ENCODE measurements at places on chromosomes 1 and 21. TPM values are rescaled to one million over a fixed set of nuclear protein-coding genes. Genes with fewer than 3 reads are reported as not detected.
A peak's percentile ranks its signal among the peaks of the same experiment; 100 is the strongest.

DNA sequence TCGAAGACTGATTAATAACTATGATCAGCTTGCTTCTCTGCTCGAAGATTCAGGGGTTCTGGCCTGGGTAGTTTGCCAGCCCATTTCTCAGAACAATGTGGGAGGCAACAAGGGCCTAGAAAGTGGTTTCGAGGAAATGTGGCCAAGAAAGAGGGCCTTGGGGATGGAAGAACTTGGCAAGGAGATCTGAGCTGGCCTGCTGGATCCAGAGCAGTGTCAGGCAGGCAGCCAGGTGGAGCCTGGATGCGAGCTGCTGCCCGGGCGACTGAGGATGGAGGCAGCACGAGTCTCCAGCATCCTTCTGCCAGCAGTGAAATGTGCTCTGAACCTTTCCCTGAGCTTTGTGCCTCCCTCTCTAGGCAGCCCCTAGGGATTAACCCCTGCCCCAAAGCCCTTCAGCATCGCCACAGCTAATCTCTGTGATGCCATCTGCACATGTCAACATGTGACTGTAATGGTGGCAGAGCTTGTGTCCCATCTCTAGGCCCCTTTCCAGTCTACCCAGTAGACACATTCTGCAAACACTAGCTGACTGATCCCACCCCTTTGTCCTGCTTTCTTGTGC is 61.0 kb upstream of the NEK2 start:
- H3K4me1 ChIP-seq: no peaks in the 10 kb centered on the region
- no peaks in the 10 kb centered on the region for H3K36me3 ChIP-seq
- H3K4me3 ChIP-seq: no peak overlapping the region
- H3K27me3 ChIP-seq: no peaks in the 10 kb centered on the region
- DNase-seq: no peak

TMPRSS2 gene
- total RNA-seq: not detected

DNA sequence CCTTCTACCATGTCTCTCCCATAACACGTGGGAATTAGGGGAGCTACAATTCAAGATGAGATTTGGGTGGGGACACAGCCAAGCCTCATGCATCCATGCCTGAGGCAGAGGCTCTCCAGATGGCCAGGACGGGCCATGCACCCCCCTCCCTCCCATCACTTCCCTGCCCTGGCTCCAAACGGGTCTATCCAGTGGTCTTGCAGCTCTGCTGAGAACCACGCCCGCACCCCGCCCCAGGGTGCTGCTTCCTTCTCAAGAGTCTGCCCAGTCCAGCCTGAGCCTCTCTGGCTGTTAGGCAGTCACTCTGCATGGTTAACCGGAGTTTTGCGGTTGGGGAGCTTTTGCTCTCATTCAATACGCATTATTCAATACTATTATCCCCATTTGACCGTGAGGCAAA is 131.5 kb upstream of the TMEM51 start:
- no peak overlapping the region for H3K4me3 ChIP-seq
- no peaks in the 10 kb centered on the region for H3K27me3 ChIP-seq
- DNase-seq: no peak
- H3K4me1 ChIP-seq: peaks cover 10% of the 10 kb centered on the region
- no peak overlapping the region for H3K27ac ChIP-seq

IGSF5 gene
- 2.9 TPM for total RNA-seq

DNA sequence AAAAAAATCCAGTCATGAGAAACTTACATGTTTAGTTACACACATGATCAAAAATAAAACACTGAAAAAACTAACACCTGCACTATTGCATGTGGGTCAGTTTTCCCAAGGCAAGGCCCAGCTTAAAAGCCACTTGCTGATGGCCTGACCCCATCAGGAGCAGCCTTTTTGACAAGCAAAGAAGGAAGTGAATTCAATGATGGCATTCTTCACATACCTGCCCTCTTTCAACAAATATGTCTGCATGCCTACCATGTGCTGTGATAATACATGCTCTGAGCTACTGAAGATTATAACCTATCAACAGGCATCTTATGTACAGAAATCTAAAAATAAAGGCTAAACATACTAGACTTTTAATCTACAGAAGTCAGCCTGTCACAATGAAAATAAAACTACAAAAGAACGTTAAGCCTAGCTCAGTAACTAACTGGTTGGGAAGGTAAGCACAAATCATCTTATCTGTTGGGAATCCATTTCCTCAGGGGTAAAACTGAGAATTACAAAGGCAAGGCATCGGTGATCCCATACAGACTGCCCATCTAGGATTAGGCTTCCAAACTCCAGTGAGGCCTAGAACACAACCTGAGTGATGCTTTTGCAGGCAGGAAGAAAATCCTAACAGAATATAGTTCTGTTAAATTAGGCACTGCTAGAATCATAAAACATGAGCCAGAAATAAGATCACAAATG is 14.5 kb downstream of the SORT1 start:
- peak overlapping the region; percentile 67 for H3K27ac ChIP-seq
- H3K4me1 ChIP-seq: no peaks in the 10 kb centered on the region
- no peaks in the 10 kb centered on the region for H3K27me3 ChIP-seq
- H3K4me3 ChIP-seq: no peak overlapping the region

DNA sequence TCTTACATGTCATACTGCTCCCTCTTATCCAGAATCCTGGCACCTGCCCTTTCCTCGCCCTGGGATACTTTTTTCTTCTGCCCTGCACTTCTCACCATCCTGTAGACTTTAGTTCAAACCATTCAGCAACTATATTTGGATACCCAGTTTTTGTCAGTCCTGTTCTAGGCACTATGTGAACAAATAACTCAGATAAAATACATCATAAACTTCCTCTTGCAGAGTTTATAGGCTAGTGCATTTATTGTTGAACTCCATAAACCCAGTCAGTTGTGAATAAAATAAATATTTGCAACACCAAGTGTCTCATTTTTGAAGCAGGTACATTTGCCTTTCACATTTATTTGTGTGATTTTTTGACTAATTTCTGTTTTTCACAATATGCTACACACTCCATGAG is 4.3 kb downstream of the LYPLAL1 start:
- H3K4me3 ChIP-seq: no peak overlapping the region
- H3K4me1 ChIP-seq: no peaks in the 10 kb centered on the region
- H3K27me3 ChIP-seq: no peaks in the 10 kb centered on the region
- DNase-seq: no peak

- no peak for DNase-seq
- H3K36me3 ChIP-seq: no peaks in the 10 kb centered on the region
- no peaks in the 10 kb centered on the region for H3K4me1 ChIP-seq
- no peaks in the 10 kb centered on the region for H3K27me3 ChIP-seq
- H3K4me3 ChIP-seq: no peak overlapping the region
Observed at GRCh38 chr1:64934878-64935275, 31.5 kb downstream of the JAK1 start.

GRCh38 chr1:161737625-161738024 is 12.0 kb upstream of the DUSP12 start:
- no peaks in the 10 kb centered on the region for H3K4me1 ChIP-seq
- DNase-seq: no peak
- H3K36me3 ChIP-seq: no peaks in the 10 kb centered on the region

- no peaks in the 10 kb centered on the region for H3K27me3 ChIP-seq
- peak; percentile 5 for DNase-seq
- no peaks in the 10 kb centered on the region for H3K36me3 ChIP-seq
Observed at GRCh38 chr1:56934430-56935060, 31.3 kb downstream of the C8B start.

GRCh38 chr1:26357121-26357602 is 3.2 kb upstream of the CRYBG2 start:
- no peak overlapping the region for H3K4me3 ChIP-seq
- DNase-seq: no peak
- no peak overlapping the region for H3K27ac ChIP-seq
- no peaks in the 10 kb centered on the region for H3K4me1 ChIP-seq

BCL10 gene
- 7.5 TPM for total RNA-seq

GRCh38 chr21:35048183-35048601 is 910 bp downstream of the RUNX1 start:
- no peak for DNase-seq
- H3K4me3 ChIP-seq: no peak overlapping the region
- no peaks in the 10 kb centered on the region for H3K27me3 ChIP-seq
- H3K27ac ChIP-seq: peak overlapping the region; percentile 36

DNA sequence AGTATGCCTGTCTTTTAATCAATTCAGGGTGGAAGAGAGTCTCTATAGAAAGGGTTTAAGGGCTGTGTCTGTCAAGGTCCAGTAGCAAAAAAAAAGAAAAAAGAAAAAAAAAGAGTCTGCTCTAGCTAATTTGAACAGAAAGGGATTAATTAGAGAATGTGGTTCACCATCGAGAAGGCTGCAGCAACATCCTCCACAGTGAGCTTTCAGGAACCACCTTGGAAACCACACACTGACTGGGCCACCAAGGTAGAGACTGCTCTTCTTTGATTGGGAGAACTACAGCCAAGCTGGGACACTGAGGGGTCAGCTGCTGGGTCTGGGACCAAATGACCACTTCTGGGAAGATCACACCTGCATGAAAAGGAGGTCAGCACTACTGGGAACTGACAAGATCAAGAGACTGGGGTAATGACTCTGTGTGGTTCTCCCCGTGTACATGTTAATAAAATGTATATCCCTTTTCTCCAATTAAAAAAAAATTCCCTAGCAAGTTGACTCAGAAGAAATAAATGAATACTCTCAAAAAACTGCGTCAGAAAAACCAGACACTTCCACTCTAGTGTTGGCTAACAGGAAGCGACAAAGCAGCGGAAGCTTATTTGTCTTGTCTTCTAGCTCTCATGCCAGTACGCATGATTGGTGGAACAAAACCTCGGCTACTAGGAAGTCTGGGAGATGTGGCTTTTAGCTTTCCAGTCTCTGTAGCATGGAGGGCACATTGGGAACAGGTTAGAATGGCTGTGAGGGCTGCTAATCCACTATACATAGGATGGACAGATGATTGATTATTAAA is 60.0 kb upstream of the IVNS1ABP start:
- H3K36me3 ChIP-seq: no peaks in the 10 kb centered on the region
- no peak overlapping the region for H3K27ac ChIP-seq
- H3K4me3 ChIP-seq: no peak overlapping the region
- H3K4me1 ChIP-seq: no peaks in the 10 kb centered on the region

CBR3 gene
- 8.2 TPM for total RNA-seq

DNA sequence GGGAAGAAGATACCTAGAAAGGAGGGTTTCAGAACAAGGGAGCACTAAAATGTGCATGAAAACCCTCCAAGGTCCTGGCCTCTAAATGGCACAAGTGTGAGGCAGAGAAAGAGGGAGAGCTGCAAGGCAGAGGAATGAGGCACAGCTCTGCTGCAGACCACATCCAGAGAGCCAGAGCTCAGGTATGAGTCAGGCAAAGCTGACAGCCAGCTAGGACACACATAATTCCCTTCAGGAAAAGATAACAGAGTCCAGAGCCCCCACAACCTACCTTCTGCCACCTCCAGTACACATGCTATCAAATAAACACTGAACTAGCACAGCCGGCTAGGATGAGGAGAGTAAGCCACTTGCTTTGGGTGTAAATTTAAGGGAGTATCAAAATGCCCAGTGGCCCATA is 62.2 kb downstream of the HSF2BP start:
- H3K4me1 ChIP-seq: no peaks in the 10 kb centered on the region
- H3K4me3 ChIP-seq: no peak overlapping the region
- DNase-seq: no peak
- H3K36me3 ChIP-seq: no peaks in the 10 kb centered on the region
- H3K27me3 ChIP-seq: no peaks in the 10 kb centered on the region

BSND gene
- not detected for total RNA-seq

DNA sequence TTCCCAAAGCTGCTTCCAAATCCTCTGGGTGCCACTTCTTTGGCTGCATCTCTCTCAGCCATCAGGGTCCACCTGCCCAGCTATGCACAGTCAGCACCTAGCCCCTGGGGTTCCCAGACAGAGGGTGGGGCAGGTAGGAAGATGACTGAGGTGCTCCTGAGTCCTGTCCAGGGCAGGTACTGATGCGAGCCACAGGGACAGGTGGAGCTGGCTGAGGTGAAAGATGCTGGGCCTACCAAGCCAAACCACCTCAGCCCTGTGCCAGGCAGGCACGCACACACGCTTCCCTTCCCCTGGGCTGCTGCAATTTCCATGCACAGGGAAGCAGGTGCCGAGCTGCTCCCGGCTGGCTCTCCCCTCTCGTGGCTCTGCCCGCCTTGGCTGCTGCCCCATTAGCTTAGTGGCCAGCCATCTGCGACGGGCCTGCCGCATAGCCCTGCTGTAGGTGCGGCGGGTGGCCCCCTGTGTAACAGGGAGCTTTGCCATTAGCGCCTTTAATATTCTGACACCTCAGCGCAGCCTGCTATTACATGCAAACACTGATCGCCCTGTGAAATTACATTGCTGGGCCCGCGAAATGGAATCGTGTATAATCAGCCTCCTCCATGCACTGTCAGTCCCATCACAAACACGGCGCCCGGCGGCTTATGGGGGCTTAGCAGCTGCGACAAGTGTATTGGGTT is 38.9 kb downstream of the DMAP1 start:
- H3K27me3 ChIP-seq: no peaks in the 10 kb centered on the region
- no peak overlapping the region for H3K27ac ChIP-seq
- H3K36me3 ChIP-seq: no peaks in the 10 kb centered on the region
- no peak for DNase-seq
- no peaks in the 10 kb centered on the region for H3K4me1 ChIP-seq

VASH2 gene
- 0.82 TPM for total RNA-seq

- peaks cover 4% of the 10 kb centered on the region for H3K36me3 ChIP-seq
- H3K4me1 ChIP-seq: peaks cover 52% of the 10 kb centered on the region
- H3K27ac ChIP-seq: peak overlapping the region; percentile 69
- H3K4me3 ChIP-seq: no peak overlapping the region
- DNase-seq: no peak
- no peaks in the 10 kb centered on the region for H3K27me3 ChIP-seq
Observed at GRCh38 chr1:47983691-47984090, 13.5 kb downstream of the TRABD2B start.

DNA sequence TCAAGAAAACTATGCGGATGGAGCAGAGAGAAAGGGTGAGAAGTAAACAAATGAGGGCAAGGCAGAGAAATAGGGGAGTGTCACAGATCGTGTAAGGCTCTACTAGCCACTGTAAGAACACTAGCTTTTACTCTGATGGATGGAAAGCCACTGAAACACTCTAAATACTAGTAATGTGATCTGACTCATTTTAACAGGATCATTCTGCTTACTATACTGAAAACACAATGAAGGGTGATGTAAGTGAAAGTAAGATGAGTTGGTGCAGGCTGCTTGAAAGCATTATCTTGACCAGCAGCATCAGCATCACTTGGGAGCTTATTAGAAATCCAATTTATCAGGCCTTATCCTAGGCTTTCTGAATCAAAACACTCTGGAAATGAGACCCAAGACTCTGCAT is 32.7 kb downstream of the TUT4 start:
- peaks cover 7% of the 10 kb centered on the region for H3K4me1 ChIP-seq
- H3K27me3 ChIP-seq: no peaks in the 10 kb centered on the region

GRCh38 chr1:25065321-25065721 is 135.2 kb upstream of the RUNX3 start:
- H3K36me3 ChIP-seq: no peaks in the 10 kb centered on the region
- H3K27me3 ChIP-seq: no peaks in the 10 kb centered on the region
- no peak for DNase-seq
- peaks cover 5% of the 10 kb centered on the region for H3K4me1 ChIP-seq

DNA sequence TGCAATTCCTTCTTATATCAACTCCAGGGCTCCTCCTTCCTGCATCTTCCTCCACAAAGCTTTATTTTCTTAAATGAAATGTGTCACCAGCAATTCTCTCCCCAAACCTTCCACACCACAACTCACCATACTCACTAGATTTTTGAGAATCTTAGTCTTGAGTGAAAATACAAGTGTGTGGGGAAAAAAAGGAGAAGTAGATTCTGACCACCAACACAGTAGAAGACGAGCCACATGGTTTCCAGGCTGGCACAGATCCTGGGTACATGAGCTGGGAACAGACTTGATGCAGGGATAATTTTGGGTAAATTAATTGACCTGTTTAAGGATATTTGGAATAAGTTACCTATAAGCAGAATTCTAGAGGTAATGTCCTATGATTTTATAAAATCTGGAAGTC is 72.8 kb upstream of the KCNJ15 start:
- no peak for DNase-seq
- no peak overlapping the region for H3K4me3 ChIP-seq
- H3K27ac ChIP-seq: no peak overlapping the region
- no peaks in the 10 kb centered on the region for H3K27me3 ChIP-seq
- H3K36me3 ChIP-seq: no peaks in the 10 kb centered on the region
- no peaks in the 10 kb centered on the region for H3K4me1 ChIP-seq
